Stimulated activated CD4-positive, alpha-beta T cell treated with anti-CD3 and anti-CD28 coated beads, Interleukin-1b, Interleukin-23, amount 100 ng/mL, for 1 hour (primary cell): ENCODE measurements at places on chromosomes 7 and 10.

DNA sequence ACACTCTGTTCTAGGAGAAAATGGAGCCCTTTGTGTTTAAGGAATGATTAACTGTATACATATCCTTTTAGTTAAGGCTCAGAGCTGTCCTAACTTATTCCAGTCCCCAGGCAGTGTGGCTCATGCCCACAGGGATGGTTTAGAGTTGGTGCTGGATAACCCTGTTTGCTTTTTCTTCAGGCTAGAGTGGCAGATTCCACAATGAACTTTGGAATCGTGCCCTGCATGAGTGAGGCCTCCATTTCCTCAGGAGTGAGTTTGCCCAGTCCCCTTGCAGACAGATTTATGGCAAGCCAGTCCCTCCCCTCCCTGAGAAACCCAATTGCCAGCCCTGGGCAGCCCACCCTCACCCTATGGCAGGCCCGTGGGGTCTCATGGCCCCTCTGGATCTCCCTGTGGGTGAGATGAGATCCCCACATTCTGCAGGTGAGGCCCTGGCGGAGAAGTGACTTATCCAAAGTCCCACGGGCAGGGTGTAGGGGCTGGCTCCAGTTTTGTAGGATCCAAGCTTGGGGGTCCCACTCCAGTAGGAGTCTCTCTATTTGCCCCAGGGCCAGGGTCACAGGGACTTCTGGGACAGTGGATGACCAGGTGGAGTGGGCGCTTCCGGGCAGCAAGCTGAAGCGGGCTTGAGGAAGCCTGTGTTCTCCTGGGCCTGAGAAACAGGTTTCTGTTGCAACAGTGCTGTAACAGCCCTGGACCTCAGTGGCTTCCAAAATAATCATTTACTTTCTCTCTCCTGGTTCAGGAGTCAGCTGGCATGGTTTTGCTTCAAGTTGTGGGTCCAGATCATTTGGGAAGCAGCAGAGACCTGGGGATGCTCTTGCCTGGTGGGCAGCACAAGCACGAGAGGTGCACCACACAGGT lies 9.0 kb upstream of the COMTD1 start:
- DNase-seq, result no peak

- DNase-seq, result no peak
Measured at GRCh38 chr7:34313289-34313688, 344.7 kb upstream of the NPSR1 start.

DNA sequence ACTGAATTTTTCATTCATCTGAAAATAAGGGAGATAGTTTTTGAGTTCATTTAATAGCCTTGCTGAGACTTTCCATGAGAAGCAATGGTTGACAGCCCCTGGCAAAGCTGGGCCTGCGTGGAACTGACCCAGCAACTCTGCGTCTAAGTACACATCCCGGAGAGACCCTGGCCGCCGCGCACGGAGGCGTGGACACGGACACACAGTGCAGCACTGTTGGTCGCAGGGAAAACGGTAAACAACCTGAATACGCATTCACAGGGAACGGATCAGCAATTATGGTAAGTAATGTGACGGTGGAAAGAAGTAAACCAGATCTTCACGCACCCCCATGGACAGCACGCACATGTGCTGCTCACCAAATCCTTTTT lies 28.2 kb downstream of the GNA12 start:
- DNase-seq, result no peak

DNA sequence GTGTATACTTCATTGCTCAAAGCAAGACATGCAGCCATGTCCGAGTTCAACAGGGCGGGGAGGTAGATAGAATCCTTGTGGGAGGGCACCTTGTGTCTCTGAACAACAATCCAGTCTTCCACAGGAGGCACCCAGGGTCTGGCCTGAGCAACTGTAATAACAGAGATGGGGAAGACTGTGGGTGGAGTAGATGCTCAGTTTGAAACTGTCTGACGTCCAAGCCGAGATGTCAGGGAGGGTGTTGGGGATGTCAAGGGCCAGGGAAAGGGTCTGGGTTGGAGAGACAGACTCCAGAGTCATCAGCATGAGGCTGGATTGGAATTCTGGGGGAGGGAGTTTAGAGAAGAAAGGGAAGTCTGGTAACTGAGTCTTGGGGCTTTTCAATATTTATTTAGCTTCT lies 88.0 kb downstream of the FANK1 start:
- DNase-seq, result no peak

DNA sequence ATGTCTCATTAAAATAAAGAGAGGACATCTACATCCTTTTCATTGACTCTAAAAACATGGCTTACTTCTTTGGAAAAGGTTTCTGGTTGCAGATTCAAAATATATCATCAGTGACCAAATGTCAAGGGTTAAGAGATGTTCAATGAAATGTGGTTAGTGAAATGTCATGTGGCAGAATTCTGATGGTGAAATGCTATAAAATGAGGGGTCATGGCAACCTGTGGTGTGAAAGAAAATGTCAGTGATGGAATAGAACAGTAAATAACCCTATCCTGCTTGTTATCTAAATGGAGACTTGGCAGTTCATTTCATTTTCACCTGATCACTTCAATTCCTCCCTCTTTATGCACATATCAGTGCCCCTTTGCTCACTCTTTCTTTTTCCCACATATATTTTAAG lies 79.4 kb downstream of the TFPI2 start:
- no peak for DNase-seq

GRCh38 chr7:125663961-125664360 lies 734.3 kb upstream of the POT1 start:
- no peak for DNase-seq
